ENCODE measurements at places on chromosomes 16 and 17. TPM values are rescaled to one million over a fixed set of nuclear protein-coding genes. Genes with fewer than 3 reads are reported as not detected.

GRCh38 chr17:31073411-31073810, 21.4 kb upstream of the NF1 start:
- DNase-seq = no peak

- no peak for DNase-seq
Observed at GRCh38 chr16:89257281-89257731, 39.8 kb downstream of the ZNF778 start.

DNA sequence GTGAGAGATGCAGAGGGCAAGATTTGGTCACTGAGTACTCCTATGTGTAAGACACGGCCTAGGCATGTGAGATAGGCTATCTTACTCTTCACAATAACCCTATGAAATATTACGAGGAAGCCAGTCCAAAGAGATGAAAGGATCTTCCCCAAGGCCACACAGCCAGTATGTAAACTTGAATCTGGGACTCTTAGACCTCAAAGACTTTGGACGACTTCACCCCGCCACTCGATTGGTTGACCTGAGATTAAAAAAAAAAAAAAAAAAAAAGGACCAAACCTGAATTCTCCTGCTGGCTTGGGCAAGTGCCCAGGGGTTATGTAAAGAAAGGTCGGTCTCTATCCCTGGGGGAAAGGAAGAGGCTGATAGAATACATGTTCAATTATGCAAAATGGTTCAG, 33.1 kb downstream of the PIPOX start:
- DNase-seq = no peak

Gene KCNH6
- total RNA-seq = not detected

- no peak for DNase-seq
Observed at GRCh38 chr17:61159221-61159814, 240.3 kb upstream of the TBX2 start.

Gene ARSG
- 6.4 TPM for total RNA-seq

- no peak for DNase-seq
Observed at GRCh38 chr17:50052822-50053653, 2.9 kb upstream of the ITGA3 start.

Gene CRISPLD2
- total RNA-seq = 166 TPM

- no peak for DNase-seq
Observed at GRCh38 chr16:69150146-69150865, 17.9 kb downstream of the UTP4 start.

DNA sequence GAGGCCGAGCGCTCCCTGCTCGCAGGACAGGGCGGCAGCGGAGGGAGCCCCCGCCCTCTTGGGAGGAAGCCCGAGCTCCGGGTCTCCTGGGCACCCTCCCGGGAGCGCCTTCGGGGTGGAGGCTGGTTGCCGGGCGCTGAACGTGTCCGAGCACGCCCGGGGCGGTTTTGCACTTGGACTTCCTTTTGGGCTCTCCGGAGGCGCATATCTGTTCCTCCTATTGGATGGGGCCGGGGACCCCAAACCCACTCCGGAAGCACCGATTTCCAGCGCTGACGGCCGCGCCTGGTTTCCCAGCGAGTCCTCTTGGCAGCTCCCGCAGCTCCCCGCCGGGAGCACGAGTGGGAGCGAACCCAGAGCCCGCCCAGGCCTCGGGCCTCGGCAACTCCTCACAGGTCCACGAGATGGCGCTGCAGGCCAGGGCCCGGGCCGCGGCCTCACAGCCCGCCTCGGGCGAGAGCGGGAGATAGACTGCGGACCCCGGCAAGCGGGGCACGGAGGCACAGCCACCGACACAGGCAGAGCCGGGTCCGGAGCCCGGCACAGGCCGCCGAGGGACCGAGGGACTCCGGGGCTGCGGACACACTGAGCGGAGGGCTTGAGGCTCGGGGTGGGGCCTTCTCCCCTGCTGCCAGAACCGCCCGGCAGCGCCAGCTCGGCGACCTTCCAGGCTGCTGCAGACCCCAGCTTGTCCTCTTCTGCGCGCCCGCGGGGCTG, 12.7 kb downstream of the TBX2 start:
- no peak for DNase-seq

DNA sequence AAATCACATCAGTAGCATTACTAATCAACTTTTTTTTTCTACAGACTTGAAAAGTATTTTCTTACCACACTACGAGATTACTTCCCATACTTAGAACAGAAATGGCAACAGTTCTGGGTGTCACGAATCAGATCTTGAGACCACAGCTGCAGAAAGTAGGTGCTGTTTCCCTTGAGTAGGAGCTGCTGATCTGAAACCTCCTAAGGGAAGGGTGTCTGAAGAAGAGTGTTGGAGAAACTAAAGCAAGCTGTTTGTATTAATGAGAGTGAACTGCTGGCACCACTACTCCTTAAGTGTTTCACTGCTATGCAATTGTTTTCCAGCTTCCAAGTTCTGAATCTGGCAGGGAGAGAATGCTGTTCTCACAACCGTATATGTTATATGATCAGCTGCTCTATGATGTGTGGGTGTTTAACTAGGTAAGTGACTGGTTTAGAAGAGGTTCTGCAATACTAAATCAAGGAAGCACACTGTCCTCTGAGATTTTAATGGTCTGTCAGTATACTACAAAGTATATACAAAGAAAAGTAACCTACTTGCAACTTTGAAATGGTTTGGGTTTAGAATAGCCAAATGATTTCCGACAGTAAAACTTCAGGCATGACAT, 3.3 kb downstream of the ZNF652 start:
- no peak for DNase-seq

Gene RAB26
- total RNA-seq = 0.26 TPM

- no peak for DNase-seq
Observed at GRCh38 chr17:17757956-17758845, 76.9 kb downstream of the RAI1 start.

- DNase-seq = no peak
Observed at GRCh38 chr16:85485379-85485778, 127.7 kb upstream of the GSE1 start.

Gene KCNJ18
- not detected for total RNA-seq

Gene KRTAP4-1
- total RNA-seq = not detected

DNA sequence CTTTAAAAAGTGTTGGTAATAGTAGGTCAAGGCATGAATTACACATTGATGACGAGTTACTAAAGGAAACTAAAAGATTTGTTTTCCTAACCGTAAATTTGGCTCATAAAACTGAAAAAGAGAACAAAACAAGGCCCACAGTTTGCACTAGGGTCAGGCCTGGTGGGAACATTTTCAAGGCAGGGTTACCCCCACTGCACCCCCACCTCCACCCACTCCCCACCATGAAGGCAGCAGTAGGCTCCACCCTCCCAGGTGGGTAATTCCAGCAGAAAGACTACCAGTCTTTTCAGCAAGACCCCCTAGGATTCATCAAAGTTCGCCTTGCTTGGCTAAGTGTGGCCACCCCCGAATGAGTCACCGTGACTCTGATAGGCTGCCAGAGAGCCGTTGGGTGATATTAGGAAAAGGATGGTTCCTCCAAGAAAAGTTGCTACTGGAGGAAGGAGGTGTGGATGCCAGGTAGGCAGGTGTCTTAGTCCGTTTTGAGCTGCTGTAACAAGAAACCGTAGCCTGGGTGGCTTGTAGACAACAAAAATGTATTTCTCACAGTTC, 8.6 kb downstream of the DNAAF1 start:
- DNase-seq = no peak

DNA sequence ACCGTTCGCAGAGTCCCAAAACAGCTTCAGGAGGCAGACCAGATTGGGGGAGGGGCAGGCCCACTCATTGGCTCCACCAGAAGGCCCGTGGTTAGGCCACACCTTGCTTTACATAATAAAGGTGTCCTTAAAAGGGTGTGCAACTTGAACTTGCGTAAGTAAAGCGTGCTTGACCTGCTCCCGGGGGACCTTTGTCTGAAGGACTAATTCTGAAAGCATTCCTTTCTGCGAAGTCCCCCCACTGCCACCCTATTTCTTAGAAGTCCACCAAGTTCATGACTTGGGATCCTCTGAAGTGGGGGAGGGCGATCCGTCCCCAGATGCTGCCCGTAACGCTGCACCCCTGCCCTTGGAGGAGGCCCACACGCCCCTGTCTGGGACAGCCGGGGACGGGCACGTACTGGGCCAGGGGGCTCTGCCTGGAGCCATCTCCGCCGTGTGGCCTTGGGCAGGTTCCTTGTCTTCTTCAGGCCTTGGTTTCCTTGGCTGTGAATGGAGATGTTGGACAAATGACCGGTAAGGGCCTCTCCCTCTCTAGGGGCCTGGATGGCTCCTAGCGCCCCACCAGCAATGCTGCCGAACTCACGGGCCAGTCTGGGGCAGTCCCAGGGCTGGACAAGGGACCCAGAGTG, 823 bp upstream of the ZNF469 start:
- no peak for DNase-seq

DNA sequence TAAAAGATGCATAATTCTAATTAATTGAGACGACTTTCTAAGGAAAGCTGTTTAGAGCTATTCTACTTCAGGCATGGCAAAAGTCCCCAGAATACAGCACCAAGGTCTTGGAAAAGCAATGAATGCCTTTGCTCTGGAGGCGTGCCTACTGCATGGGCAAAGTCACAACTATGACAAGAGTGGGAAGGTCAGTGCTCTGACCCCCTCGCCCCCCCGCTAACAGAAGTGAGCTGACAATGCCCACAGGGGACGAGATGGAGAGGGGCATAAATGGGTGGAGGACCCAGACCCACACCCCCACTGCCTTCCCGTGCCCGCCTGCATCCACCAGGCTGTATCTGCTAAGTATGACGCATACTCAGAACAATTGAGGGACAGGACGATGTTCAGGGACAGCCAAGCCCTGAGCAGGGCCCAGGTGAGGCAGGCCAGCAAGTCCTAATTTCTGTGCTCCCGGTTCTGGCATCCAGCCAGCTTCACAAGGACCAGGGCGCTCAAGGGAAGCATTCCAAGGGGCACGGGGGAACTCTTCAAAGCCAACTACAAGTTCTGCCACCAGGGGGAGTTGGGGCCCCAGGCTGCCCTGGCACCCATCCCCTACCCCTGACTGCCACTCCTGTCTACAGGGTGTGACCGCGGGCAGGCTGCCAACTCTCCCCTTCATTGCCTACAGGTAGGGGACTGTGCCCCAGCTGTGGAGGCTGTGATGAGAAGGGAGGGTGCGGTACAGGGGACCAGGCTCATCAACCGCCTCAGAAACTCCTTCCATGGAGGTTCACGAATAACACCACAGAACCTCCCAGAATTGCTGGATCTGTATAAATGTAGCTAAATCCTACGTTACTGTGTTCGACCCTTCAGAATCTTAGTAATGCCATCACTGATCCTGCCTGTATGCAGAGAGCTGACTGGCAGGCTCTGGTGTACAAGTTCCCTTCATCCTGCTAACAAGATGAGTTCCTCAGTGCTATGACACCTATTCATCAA, 20.8 kb downstream of the NPRL3 start:
- no peak for DNase-seq

- no peak for DNase-seq
Observed at GRCh38 chr17:39791111-39791992, 53.6 kb downstream of the GRB7 start.

Gene LITAFD
- total RNA-seq = not detected

Gene CHST6
- total RNA-seq = 6.9 TPM

DNA sequence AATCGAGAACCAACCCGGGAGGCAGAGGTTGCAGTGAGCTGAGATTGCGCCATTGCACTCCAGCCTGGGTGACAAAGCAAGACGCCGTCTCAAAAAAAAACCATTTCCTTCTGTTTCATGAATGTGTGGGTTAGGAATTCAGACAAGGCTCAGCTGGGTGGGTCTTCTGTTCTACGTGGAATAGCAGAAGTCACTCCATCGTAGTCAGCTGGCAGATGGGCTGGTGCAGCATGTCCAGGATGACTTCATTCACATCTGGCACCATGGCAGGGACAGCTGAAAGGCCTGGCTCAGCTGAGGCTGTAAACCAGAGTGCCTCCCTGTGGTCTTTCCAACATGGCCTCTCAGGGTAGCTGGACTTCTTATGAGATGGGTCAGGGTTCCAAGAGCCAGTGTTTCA, 89.0 kb downstream of the C17orf67 start:
- DNase-seq = no peak

GRCh38 chr17:3896108-3896967, 3.5 kb upstream of the CAMKK1 start:
- DNase-seq = no peak

DNA sequence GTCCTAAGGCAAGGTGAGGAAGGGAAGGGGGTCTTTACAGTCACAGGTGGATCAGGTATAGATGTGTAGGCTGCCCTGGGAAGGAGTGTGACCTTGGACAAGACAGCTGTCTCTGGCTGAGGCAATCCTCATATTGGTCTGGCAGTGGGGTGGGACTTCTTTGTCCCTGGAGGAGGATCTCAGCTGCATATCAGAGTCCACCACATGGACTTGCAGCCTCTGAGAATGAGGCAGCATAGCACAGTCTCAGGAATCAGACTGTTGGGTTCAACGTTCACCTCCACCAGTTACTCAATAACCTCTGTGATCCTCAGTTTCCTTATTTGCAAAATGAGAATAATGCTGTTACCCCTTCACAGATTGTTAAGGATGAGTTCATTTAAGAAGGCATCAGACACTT, 33.4 kb downstream of the ACSM2A start:
- DNase-seq = no peak

DNA sequence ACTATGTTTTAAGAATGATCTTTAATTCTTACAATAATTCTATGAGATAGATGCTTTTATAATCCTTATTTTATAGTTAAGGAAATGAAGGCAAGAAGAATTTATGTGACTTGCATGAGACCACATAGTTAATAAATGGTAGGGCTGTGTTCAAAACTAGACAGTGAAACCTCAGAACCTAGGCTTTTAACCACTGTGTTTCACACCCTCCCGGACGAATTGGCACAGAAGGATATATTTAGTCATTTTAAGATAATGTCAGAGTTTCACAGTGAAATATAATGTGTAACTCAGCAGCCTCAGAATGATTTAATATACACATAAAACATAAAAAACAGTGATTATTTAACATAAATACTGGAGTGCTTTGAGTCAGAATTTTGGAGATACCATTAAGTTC, 57.0 kb downstream of the NSRP1 start:
- no peak for DNase-seq

Gene LYRM9
- 9.2 TPM for total RNA-seq

DNA sequence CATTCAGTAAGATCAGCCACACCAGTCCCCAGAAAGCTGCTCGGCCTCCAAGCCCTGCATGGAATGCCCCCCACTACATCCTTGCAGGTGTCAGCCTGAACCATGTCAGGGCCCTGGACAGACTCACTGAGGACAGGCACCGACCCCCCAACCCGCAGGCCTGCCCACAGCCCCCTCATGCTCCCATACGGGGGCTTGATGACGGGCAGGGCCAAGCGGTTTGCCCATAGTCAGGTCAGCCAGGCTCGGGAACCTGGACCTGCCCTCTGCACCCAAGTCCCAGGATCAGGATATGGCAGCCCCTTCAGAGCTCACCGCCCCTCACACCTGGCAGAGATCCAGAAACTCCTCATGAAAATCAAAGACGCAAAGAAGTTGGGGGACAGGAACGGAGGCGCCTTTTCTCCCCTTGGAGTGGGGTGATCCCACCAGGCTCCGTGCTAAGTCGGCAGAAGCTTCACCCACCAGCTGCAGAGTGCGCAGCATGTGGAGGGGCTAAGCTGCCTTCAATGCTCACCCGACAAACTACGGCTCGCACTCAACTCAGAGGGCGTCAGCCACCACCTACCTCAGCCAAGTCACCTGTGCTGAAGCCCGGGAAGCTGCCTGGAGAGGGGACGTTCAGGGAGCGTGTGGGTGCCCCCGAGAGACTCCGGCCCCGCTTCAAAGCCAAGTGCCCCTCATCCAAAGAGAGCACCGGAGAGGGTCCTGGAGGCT, 26.5 kb downstream of the GNPTG start:
- DNase-seq = no peak

Gene WRAP53
- total RNA-seq = 3.6 TPM
